Daoy (cell line): ENCODE measurements at places on chromosomes 2 and 18.

DNA sequence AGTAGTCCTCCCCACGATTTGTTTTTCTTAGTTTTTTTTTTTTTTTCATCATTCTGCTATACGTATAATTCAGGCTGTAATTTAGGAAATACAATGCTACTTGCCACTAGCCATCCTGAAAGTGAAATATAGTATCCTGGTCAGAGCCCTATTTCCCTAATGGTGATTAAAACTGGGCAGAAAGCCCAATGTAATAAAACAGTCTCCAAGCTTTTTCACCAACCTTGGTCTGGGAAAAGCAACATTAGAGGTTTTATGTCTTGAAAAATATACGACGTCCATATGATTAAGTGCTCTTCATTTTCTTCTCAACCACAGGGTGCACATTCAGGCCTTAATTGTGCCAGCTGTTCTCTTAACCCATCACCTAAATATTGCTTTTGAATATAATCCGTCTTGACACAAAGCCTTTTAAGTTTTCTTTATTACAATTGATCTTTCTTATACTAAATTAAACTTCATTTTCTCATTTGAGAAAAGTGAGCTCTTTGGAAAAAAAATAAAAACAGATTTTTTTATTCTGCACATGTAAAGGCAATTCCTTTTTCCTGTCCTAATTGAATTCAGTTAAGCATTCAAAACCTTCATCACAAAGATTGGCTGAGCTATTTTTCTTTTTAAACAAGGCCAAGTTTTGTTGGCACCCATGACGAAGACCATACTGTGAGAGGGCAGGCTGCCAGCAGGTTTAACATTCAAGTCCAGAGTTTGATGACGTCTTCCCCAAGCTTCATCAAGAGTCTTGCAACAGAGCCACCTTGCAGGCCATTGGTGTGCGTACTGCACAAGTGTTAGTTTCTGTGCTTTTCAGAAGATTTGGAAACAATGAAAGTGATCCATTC is 52.7 kb downstream of the MAP2 start:
- peak; percentile 61 for DNase-seq

- no peak for DNase-seq
Observed at GRCh38 chr2:128401680-128402079, 83.0 kb upstream of the HS6ST1 start.

DNA sequence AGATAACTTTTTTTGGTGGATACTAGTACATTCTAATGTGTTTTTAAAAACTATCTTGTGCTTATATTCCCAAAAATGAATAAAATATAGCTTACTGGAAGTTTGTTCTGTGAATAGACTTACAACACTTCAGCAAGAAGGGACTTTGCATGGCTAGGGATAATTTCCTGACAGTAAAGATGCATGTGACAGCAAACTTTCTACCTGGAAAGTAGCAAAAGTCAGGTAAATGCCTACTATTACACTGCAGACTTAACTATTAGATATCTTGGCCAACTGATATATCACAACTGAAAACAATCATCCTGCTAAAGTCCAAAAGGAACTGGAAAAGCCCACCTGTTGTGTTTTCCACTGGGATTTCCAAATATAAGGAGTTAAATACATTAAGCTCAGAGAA is 1753.5 kb upstream of the CELF4 start:
- no peak for DNase-seq

GRCh38 chr18:31498574-31499524 is 872 bp downstream of the DSG2 start:
- no peak for DNase-seq

DNA sequence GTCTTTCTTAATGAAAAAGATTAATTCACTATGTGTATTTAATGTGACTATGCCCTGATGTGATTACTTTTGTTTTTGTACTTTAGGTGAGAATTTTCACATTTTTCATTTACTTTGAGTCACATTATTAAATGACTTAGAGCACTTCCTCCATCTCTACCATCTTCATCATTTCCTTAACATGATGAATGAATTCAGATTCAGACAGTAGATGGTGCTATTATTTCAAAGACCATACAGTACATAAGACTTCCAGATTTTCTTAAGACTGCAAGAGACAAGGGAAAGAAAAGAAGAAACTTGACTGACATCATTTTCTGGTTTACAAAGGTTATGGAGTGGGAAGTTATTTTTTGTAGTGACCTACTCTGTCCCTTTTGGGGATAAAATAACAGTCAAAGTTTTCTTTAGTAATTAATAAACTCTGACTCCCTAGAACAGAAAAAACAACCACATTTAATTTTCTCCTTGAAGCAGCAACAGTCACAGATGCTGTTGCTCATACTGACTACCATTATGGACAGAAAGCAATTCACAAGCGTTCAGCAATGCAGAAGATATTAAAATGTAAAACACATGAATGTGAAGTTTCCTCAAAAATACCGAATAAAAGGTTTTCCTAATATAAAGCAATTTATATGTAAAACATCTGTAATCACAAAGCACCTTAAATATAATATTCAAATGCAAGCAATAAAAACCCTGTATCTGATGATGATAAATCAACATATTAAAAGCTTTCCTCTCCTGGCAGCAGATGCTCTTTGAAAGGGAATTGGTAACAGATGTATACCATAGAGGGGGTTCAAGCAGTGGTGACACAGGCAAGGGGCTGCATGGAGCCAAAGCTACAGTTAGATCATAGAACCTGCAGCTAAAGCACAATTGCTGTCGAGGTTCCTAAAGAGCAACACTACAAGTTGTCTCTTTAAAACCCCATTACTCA is 1010.9 kb upstream of the NXPH2 start:
- no peak for DNase-seq

DNA sequence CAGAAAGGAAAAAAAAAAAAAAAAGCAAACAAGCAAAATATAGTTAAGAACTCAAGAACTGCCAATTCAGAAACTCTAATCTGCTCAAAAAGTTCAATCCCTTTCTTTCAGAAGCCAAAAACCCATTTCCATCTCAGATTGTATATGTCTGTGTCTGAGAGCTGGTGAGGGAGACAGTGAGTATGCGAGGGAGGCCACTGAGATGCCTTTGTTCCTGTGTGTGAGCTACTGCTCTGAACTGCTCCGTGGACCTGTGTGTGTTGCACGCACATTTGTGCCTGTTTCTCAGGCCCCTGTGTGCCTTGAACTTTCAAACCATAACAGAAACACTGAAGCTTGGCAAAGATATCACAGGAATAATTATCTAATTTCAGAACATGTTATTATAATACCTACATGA is 2.5 kb upstream of the PKDCC start:
- DNase-seq = no peak

DNA sequence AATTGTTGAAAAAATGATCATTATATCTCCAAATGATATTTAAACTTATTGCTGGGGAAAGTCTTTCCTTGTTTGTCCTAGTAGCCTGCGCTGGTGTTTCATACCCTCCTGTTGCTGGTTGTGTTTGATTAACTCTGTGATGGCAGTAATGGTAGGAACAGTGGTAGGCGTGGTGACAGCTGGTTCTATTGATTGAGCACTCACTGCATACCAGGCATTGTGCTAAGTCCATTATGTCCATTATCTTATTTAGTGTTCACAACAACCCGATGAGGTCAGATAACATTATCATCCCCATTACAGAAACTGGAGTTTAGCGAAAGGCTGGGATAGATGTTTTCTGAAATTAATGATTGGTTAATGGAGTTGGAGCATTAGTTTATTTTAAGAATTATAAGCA is 77.8 kb upstream of the STON1 start:
- DNase-seq = no peak

DNA sequence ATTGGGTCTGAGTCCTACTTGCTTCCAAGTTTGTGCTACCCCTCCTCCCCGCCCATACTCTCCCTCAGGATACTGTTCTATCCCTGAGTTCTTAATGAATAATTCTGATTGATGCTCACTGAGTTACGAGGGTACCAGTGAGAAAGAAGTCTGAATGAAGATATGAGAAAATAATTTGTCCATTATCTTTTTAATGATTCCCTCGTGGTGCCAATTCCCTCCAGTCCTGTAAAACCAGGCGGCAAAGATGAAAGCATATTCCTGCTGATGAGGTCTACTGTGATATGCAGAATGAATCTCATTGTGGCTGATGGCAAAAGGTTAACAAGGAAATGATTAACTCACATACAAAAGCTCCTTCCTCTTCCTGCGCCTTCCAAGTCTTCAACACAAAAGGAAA is 650.2 kb upstream of the SLC39A10 start:
- DNase-seq = no peak

GRCh38 chr2:161954103-161954502 is 119.9 kb downstream of the DPP4 start:
- no peak for DNase-seq

- no peak for DNase-seq
Observed at GRCh38 chr2:30759481-30759880, 47.8 kb downstream of the CAPN13 start.

GRCh38 chr2:144364944-144365738 is 154.8 kb downstream of the ZEB2 start:
- DNase-seq = peak; percentile 82

DNA sequence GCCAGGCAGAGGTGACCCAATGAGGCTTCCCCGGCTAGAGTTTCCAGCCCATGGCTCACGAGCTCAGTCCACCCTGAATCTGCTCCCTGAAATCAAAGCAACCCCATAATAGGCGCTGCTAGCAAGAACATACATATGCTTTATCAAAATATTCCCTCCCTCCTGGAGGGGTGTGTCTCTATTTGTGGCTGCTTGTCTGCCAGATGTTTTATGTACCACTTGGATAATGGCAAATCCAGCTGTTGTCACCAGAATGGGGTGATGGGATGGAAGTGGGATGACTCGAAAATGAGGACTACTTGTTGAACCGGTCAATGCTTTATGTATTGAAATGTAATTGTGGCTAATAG is 152.0 kb downstream of the GALNT14 start:
- no peak for DNase-seq

DNA sequence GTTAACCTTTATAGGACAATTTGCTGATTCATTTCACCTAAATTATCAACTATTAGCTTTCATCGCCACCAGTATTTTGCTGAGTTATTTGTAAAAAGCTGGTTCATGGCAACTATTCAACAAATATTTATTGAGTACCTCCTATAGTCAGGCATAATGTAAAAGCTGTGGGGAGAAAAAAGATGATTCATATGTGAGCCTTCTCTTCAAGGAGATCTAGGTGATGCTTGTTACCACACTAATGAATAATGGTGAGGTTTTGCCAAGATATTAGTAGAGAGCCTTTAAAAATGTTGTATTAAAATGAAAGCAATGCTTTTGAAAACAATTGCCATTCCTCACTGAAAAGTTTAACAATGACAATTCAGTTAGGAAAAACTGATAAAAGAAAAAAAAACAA is 187.8 kb downstream of the ANKRD44 start:
- no peak for DNase-seq

- DNase-seq = peak; percentile 69
Observed at GRCh38 chr2:28544922-28545589, 49.2 kb downstream of the PLB1 start.

GRCh38 chr18:79614211-79614955 is 65.2 kb upstream of the CTDP1 start:
- DNase-seq = no peak

GRCh38 chr2:216163518-216163917 is 54.4 kb downstream of the XRCC5 start:
- DNase-seq = no peak

DNA sequence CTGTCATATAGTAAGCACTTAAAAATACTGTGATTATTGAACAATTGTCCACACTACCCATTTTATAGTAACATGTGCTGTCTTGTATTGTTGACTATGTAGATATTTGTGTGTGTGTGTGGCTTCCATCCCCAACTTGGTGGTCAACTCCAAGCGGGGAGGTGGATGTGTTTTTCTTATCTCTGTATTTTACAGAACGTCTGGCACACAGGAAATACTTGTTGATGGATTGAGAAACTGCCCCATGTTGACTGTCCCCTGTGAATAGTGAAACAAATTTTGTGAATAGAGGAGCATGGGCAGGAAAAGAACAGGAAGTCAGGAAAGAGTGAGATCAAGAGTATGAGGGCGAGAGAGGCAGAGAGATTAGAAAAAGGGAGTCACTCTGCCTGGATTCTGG is 83.6 kb downstream of the CELF4 start:
- no peak for DNase-seq

DNA sequence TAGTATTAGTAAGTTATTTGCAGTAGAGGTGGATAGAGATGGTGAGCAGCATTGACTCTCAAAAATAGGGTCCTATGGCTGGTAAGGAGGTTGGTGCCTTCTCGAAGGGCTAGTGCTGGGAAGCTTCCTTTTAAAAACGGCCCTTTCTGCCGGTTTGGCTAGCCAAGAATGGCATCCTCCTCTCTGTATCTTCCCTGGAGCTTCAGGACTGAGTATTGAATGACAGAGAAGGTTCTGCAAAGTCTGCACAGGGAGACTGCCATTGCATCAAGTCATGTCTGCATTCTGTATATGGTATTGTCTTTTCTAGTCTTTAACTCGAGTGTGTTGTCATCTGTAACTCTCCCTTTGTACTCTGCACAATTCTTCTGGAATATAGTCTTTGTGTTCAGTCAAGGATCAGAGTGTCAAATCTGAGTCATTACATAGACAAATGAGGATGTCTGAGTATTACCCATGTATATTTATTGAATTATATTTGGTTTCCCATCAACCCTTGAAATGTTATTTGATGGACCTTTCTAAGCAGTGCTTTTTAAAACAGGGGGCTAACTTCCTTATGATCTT is 1.1 kb downstream of the LDLRAD4 start:
- no peak for DNase-seq

DNA sequence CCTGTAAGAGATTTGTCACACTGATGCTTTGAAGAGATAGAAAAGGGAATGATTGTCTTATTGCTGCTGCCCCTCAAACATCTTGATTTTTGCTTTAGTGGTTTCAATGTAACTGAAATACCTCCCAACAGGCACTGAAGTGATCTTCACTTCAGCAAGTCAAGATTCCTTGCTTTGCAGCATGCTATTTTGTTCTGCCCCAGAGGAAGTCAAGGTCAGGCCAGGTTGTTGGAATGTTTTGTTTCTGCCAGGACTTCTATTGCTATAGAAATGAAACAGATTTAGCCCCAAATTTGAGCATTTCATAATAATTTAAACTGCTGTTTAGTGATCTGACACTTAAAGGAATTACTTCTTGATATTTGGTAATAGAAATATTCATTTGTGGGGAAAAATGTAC is 277.6 kb downstream of the ZNF804A start:
- DNase-seq = no peak

DNA sequence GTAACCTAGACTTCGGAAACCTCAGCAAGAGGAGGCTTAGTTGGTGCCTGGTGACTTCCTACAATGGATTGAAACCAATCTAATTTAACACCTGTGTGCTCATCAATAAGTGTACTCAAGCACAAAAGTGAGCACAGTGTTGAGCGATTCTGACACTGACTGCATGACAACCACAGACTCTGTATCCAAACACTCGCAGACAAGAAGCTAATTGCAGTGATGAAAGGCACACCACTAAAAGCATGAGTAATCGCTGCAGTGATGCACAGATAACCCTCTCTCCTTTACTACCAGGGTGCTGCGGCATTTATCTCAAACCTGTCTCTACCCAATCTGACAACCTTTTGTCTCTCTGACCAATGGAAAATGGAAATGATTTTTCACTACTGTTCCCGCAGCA is 168.1 kb downstream of the AFF3 start:
- DNase-seq = peak; percentile 84
